Smooth muscle cell of the pulmonary artery (primary cell): ENCODE measurements at places on chromosomes 7 and 10. TPM values are rescaled to one million over a fixed set of nuclear protein-coding genes. Genes with fewer than 3 reads are reported as not detected.

The ADCYAP1R1 gene
- not detected in 2 replicates for total RNA-seq

The WDFY4 gene
- not detected in 2 replicates for total RNA-seq

The ITIH5 gene
- 3.6 and 24.9 TPM in 2 replicates for total RNA-seq

The FBXO24 gene
- 0.13 and 0.20 TPM in 2 replicates for total RNA-seq

The GBX1 gene
- not detected in 2 replicates for total RNA-seq

The YKT6 gene
- 99.3 and 123 TPM in 2 replicates for total RNA-seq

The SDK1 gene
- total RNA-seq = 0.07 and 0.78 TPM in 2 replicates

The PRTFDC1 gene
- 9.4 and 15.8 TPM in 2 replicates for total RNA-seq

The PLXNA4 gene
- 16.9 and 29.5 TPM in 2 replicates for total RNA-seq

The SCD gene
- total RNA-seq = 181 and 458 TPM in 2 replicates

The PDSS1 gene
- 2.7 and 3.6 TPM in 2 replicates for total RNA-seq

The ANKRD61 gene
- total RNA-seq = 0.13 TPM in 1 of 2 replicates, not detected in the other

The MEPCE gene
- 26.9 and 30.4 TPM in 2 replicates for total RNA-seq

The WEE2 gene
- not detected in 2 replicates for total RNA-seq

The APBB1IP gene
- total RNA-seq = 0.13 and 0.26 TPM in 2 replicates

The PARP12 gene
- 18.6 and 19.4 TPM in 2 replicates for total RNA-seq

The OR2A42 gene
- total RNA-seq = 0.03 TPM in 1 of 2 replicates, not detected in the other

The KIAA1217 gene
- total RNA-seq = 2.7 and 6.9 TPM in 2 replicates
